B cell (primary cell): ENCODE measurements at places on chromosomes 16 and 17. TPM values are rescaled to one million over a fixed set of nuclear protein-coding genes. Genes with fewer than 3 reads are reported as not detected.

The NATD1 gene
- 6.2 and 6.7 TPM in 2 replicates for total RNA-seq

The OTOP3 gene
- total RNA-seq: not detected in 2 replicates

- DNase-seq: no peak
- no peaks in the 10 kb centered on the region for H3K27me3 ChIP-seq
- no peak overlapping the region for H3K4me3 ChIP-seq
- no peaks in the 10 kb centered on the region for H3K4me1 ChIP-seq
- no peaks in the 10 kb centered on the region for H3K36me3 ChIP-seq
Observed at GRCh38 chr16:30820952-30821421, 34.0 kb upstream of the ZNF629 start.

- H3K4me3 ChIP-seq: no peak overlapping the region
- H3K4me1 ChIP-seq: no peaks in the 10 kb centered on the region
- H3K36me3 ChIP-seq: no peaks in the 10 kb centered on the region
- no peaks in the 10 kb centered on the region for H3K27me3 ChIP-seq
Observed at GRCh38 chr16:30619638-30620037, 9.4 kb upstream of the ZNF689 start.

GRCh38 chr16:61798741-61799140, 237.5 kb downstream of the CDH8 start:
- H3K4me3 ChIP-seq: no peak overlapping the region
- no peaks in the 10 kb centered on the region for H3K4me1 ChIP-seq
- H3K27me3 ChIP-seq: no peaks in the 10 kb centered on the region
- H3K27ac ChIP-seq: no peak overlapping the region
